ENCODE measurements at places on chromosomes 2 and 18. TPM values are rescaled to one million over a fixed set of nuclear protein-coding genes. Genes with fewer than 3 reads are reported as not detected.

The NYAP2 gene
- not detected for polyA plus RNA-seq

The TNFRSF11A gene
- 0.12 TPM for polyA plus RNA-seq

The POTEI gene
- polyA plus RNA-seq: not detected

The LIMS4 gene
- polyA plus RNA-seq: 2.1 TPM

The CHST10 gene
- polyA plus RNA-seq: 7.2 TPM

The CHRNA1 gene
- 0.43 TPM for polyA plus RNA-seq

The CAPN14 gene
- 0.07 TPM for polyA plus RNA-seq

The WNT10A gene
- polyA plus RNA-seq: 1.1 TPM

The EHD3 gene
- 4.3 TPM for polyA plus RNA-seq

The ST3GAL5 gene
- polyA plus RNA-seq: 21.8 TPM

The CYRIA gene
- 6.3 TPM for polyA plus RNA-seq

The KRTCAP3 gene
- polyA plus RNA-seq: 0.71 TPM

The PRSS56 gene
- not detected for polyA plus RNA-seq

The ALPP gene
- not detected for polyA plus RNA-seq

The GALR1 gene
- not detected for polyA plus RNA-seq

The DYNAP gene
- not detected for polyA plus RNA-seq

The ADD2 gene
- 0.18 TPM for polyA plus RNA-seq

The TMEM247 gene
- polyA plus RNA-seq: not detected

The SLC11A1 gene
- polyA plus RNA-seq: 0.32 TPM

The THUMPD2 gene
- 8.0 TPM for polyA plus RNA-seq

The WDR43 gene
- 40.0 TPM for polyA plus RNA-seq

The AFF3 gene
- 1.3 TPM for polyA plus RNA-seq

The GPBAR1 gene
- not detected for polyA plus RNA-seq

The ABCG5 gene
- polyA plus RNA-seq: not detected

The SAG gene
- not detected for polyA plus RNA-seq

The ABHD3 gene
- 30.6 TPM for polyA plus RNA-seq

The ATP5MC3 gene
- 355 TPM for polyA plus RNA-seq

The MC5R gene
- polyA plus RNA-seq: not detected

The RESP18 gene
- not detected for polyA plus RNA-seq

The ADCYAP1 gene
- not detected for polyA plus RNA-seq

The DNAJC5G gene
- polyA plus RNA-seq: not detected

The KCNG2 gene
- not detected for polyA plus RNA-seq

The TCF4 gene
- polyA plus RNA-seq: 0.62 TPM

The VWA3B gene
- not detected for polyA plus RNA-seq

The TMEM87B gene
- 12.9 TPM for polyA plus RNA-seq

The NPPC gene
- polyA plus RNA-seq: not detected

The FAP gene
- polyA plus RNA-seq: not detected

The SCLY gene
- polyA plus RNA-seq: 16.1 TPM

The MATN3 gene
- polyA plus RNA-seq: not detected

The CDH7 gene
- not detected for polyA plus RNA-seq

The UGT1A5 gene
- not detected for polyA plus RNA-seq

The QPCT gene
- polyA plus RNA-seq: 0.26 TPM

The ATAD2B gene
- 10.4 TPM for polyA plus RNA-seq

The NCL gene
- 568 TPM for polyA plus RNA-seq

The DOK1 gene
- polyA plus RNA-seq: 24.0 TPM

The DIPK1C gene
- not detected for polyA plus RNA-seq

The SERPINE2 gene
- polyA plus RNA-seq: 2.2 TPM

The AOX1 gene
- polyA plus RNA-seq: 0.54 TPM

The HSBP1L1 gene
- polyA plus RNA-seq: 17.2 TPM

The TPO gene
- polyA plus RNA-seq: 1.8 TPM

The GAL3ST2 gene
- not detected for polyA plus RNA-seq

The SERPINB2 gene
- not detected for polyA plus RNA-seq

The OXER1 gene
- polyA plus RNA-seq: 0.15 TPM

The CYS1 gene
- polyA plus RNA-seq: 0.07 TPM

The TBR1 gene
- not detected for polyA plus RNA-seq

The NLRC4 gene
- not detected for polyA plus RNA-seq

The CCDC150 gene
- 0.07 TPM for polyA plus RNA-seq

The DSC3 gene
- not detected for polyA plus RNA-seq

Data from CD8-positive, alpha-beta memory T cell (primary cell).